Natural killer cell (primary cell): ENCODE measurements at places on chromosomes 13 and 19.
A peak's percentile ranks its signal among the peaks of the same experiment; 100 is the strongest.

DNA sequence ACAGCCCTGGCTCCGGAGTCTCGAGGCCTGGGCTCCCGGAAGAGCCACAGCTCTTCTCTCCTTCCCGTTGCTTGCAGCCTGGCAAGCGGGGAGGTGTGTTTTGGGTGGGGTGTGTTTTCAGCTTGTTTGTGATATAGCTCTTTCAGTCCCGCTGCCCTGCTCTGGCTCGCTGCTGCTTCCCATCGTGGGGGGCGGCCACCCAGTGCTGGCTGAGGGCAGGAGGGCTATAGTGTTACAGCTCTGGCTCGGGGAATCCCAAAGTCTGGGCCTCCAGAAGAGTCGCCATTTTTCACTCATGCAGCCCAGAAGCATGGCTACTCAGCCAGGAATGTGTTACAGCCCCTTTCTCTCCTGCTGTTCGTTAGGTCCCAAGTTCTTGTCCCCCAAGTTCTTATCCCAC is 2.2 kb upstream of the ZNF256 start:
- DNase-seq = no peak

DNA sequence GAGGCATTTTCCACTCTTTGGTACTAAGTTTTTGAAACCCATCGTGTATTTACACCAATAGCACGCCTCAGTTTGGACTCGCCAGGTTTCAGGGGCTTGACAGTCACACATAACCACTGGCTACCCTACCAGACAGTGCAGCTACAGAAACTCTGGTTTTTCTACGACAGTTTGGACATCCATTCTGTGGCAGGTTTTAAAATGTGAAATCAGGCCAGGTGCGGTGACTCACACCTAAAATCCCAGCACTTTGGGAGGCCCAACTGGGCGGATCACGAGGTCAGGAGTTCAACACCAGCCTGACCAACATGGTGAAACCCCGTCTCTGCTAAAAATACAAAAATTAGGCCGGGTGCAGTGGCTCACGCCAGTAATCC is 13.2 kb downstream of the KDELR1 start:
- no peak for DNase-seq

- DNase-seq = no peak
These were observed 13.1 kb upstream of the SLITRK6 start for GRCh38 chr13:85812282-85812681.

DNA sequence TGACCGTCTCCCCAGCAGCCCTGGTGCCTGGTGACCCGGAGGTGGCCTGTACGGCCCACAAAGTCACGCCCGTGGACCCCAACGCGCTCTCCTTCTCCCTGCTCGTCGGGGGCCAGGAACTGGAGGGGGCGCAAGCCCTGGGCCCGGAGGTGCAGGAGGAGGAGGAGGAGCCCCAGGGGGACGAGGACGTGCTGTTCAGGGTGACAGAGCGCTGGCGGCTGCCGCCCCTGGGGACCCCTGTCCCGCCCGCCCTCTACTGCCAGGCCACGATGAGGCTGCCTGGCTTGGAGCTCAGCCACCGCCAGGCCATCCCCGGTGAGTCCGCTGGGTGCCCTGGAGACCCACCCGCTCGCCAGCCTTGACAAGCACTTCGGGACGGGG is 2.2 kb downstream of the MADCAM1 start:
- no peak for DNase-seq

- no peak for DNase-seq
These were observed 2.4 kb upstream of the CTXN1 start for GRCh38 chr19:7928334-7928706.

DNA sequence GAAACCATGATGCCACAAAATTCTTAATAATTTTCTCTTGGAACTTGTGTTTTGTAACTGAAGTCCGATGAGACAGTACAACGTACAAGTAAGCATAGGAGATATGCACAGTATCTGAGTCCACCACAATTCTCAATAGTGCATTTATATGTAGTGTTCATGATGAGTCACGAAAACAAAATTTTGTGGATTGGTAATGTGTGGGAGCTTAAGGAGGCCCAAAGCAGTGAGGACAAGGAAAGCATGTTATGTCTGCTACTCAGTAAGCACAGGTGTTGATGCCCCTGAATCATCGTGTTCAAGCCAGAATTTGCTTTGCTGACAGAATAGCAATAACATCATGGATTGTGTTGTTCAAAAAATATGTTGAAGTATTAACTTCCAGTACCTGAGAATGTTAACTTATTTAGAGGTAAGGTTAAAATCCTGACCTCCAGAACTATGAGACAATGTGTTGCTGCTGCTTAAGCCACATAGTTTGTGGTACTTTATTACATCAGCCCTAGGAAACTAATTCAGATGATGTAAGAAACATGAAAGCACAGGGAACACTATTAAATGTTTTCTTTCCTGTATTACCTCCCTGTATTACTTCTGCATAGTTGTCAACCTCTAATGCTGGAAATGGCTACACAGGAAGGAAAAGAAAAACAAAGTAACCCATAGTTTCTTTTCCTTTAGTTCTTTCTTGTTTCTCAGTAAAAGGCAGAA is 201.3 kb downstream of the SLITRK6 start:
- DNase-seq = no peak

DNA sequence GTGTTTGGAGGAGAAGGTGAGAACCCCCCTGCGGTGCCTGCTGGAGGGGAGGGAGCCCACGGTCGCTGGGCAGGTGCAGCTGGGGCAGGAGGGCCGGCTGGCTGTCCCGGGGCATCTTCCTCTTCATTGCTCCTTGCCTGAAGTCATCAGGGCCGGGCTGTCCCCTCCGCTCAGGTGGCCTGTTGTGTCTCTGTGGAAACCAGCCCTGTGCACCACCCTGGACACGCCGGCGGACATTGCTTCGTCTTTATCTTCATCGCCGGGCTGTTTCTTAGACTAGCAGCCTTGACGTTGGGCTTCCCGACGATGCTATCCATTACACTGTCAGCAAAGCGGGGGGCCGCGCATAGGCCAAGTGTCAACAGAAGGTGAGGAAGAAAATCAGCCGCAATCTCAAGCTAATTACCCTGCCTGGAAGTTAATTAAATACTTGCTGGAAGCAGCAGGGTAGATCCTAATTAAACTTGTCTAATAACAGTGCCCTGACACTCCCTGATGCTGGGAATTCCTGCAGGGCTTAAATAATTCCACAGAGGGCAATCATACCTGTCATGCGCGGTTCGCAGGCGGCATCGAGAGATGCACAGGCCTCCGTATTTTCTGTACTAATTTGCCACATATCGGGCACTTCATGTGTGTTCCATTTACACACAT is 111.4 kb upstream of the SOX1 start:
- no peak for DNase-seq

GRCh38 chr13:58025821-58026220 is 394.3 kb downstream of the PCDH17 start:
- no peak for DNase-seq

DNA sequence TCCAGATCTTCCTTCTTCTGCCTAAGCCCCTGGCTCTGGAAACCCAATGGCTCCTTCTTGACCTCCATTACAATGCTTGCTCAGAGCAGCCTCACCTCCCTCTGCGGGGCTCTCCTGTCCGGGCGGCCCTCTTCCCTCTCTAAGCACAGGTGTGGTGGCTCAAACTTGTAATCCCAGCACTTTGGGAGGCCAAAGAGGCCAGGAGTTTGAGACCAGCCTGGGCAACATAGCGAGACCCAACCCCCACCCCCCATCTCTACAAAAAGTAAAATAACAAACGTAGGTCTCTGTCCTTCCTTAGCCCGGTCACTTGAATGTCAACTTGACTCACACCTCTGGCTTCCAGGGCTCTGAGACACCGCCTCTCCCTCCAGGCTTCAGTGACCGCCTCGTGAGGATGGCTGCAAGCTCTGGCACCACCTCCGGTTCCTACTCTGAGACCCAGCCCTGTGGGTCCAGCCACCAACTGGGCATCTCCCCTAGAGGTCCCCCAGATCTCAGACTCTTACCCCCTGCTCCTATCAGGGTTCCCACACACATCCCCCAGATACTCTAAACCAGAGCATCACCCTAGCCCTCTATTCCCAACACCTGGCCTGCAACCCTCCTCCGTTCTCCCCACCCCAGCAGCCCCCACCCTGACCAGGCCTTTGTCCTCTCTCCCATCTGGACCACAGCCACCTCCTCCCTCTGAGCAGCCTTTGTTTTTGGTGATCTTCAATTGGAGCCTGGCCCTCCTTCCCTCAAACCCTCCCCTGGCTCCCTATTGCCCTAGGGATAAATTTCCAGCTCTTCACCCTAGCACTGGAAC is 4.7 kb upstream of the TLE2 start:
- no peak for DNase-seq

GRCh38 chr19:29811125-29812079 is at the start of gene CCNE1:
Gene CCNE1, plus strand, starts transcription at chr19:29811991. Its CDS starts 565 bp downstream, at chr19:29812556.
- DNase-seq = peak; percentile 92

DNA sequence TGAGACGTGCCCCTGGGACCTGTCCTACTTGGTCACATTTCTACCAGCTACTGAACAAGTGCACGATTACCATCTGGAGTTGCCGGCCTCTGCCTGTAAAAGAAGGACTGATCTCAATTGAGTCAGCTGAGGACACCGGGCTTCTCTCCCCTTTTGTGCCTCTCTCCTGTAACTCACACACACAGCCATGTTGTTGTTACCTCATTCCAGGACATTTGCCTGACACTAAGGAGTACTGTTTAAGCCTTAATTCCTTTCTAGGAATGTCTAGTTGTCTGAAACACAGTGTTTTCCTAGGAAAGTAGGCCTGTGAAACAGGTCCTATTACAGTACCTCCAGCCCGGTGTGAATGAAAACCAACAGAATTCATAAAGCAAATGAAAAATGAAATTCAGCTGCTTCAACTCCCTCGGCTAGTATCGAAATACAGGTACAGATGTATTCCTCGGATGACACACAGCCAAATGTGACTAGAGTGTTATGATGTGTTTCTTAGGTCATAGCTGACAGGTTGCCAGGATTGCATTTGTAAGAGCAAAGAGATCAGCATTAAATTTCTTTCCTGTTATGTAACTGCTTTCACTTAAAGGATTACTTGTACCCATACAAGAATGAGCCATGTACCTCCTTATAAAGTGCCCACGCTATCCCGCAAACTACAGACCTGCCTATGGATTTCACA is 152.0 kb upstream of the IRS2 start:
- DNase-seq = no peak

DNA sequence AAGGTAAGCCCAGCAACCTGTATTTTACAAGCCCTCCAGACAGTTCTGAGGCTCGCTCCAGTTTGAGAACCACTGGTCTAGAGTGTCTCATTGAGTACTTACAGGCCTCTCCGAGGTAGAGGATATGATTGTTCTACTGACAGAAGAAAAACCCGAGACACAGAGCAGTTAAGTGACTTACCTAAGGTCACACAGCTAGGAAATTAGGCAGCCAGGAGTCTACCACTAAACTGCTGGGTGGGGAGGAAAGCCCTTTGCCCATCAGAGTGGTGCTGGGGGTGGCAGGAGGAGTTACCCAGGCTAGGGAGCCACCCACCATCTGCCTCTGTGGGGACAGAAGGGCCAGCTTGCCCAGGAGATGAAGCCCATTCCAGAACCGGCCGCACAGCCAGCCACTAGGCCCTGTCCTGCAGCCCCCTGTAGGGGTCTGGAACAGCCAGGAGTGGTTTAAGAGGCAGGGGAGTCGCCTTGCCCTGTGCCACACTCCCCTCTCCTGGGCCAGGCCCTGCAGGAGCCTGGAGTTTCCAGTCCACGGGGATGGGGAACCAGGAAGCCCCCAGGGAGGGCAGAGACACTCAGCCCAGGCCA is 703 bp downstream of the RASGRP4 start:
- DNase-seq = no peak

GRCh38 chr19:4338441-4339355 is at the start of gene STAP2:
Gene STAP2, minus strand, starts transcription at chr19:4338827. Its CDS starts 74 bp downstream, at chr19:4338753.
- no peak for DNase-seq

- no peak for DNase-seq
These were observed 92.3 kb upstream of the RNF113B start for GRCh38 chr13:98269386-98269785.

GRCh38 chr13:108877300-108877699 is 247.9 kb downstream of the MYO16 start:
- DNase-seq = no peak

- DNase-seq = no peak
These were observed 56.6 kb downstream of the SMARCA4 start for GRCh38 chr19:11017275-11018035.

DNA sequence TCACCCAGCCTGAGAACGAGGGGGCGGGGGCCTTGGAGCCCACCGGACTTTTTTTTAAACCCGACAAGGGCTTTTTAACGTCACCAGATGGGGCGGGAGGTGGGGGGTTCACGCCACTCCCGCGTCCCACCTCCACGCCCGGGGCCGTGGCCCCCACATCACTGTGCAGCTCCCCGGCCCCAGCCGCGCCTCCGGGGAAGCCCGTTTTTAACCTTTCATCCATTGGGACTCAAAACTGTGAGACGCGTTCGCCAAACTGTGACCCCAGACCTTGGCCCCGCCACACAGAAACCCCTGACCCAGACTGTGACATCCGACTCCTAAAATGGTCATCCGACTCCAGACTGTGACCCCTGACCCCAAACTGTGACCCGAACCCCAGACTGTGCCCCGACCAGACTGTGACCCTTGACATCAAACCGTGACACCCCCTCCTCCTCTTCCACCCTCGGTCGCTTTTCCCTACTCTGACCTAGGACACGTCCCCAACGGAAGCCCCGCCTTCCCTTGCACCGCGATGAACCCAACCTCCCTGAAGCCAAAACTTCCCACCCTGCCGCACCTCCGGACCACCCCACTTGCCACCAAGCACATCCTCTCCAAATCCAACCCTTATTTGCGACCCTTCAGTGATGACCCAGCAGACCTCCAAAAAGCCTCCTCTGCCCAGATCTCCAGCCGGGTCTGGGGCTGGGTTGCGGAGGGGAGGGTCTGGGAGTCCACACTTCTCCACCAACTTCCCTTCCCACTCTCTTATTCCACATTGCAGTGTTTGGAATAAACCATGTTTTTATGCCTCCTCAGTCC is 1.5 kb upstream of the GRWD1 start:
- peak; percentile 28 for DNase-seq

DNA sequence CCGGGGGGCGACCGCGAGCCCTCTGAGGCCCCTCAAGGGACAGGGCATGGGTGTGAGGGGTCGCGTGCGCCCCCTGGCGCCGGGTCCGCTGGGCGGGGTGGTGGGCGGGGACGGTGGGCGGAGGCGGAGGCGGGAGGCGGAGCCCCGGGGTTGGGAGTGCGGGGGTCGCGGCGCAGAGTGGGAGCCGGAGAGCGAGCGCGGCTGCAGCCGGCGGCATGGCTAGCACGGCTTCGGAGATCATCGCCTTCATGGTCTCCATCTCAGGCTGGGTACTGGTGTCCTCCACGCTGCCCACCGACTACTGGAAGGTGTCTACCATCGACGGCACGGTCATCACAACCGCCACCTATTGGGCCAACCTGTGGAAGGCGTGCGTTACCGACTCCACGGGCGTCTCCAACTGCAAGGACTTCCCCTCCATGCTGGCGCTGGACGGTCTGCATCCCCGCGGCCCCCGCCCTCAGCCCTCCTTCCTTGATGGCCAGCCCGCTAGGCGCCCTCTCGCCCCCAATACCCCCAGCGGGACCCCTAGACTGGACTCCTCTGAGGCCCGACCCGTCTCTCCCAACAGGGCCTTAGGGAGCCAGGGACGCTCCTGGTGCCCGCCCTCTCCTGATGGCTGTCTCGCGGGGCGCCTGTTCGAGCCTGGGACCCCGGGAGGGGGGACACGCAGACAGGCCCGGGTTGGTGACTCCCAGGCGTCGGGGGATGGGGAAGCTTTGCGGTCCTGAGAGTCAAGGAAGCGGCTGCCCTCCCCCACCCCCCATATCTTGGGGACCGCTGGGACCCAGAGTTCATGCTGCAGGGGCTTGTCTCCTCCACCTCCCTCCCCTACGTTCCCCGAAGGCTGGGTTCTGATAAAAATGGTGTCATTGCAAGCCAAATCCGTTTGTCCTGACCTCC is at the start of gene CLDN10:
Gene CLDN10 (plus strand): TSS at position 182 of the 903 bp plus-strand sequence. CDS start 34 bp downstream, at position 216.
- DNase-seq = no peak
